HFFc6 (cell line): ENCODE measurements at places on chromosomes 6 and 20. TPM values are rescaled to one million over a fixed set of nuclear protein-coding genes. Genes with fewer than 3 reads are reported as not detected.

DNA sequence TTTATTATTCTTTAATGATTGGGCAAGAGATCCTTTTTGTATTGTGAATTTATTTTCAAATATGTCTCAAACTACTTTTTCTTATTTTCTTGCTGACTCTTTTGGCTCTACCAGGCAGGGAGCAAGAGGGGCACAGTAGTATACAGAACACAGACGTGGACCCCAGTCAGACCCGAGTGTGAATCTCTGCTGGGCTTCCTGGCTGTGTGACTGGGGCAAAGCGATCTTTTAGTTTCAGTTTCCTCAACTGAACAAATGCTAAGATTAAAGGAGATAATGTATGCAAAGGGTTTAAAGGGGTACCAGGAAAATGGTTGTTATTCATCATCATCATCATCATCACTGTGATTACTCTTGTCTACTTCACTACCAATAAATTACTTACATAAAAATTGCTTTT, 317.5 kb downstream of the HIVEP2 start:
- DNase-seq, result no peak

DNA sequence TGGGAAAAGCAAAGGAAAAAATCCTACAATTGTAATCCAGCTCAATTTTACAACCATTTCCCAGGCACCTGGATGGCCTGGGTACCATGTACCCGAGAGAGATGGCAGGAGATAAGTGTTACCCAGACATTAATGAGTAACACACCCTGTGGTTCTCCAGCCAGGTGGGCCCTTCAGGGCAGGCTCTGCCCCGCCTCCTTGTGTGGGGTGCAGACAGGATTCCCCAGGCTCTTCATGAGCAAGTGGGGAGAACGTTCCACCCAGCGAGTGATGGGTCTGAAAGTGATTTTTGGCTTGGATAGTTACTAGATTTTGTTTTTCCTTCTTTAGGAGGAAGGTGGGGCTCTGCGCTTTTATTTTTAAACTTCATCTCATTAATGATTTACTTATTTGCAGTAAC, 243.9 kb downstream of the TAF4 start:
- DNase-seq, result no peak

DNA sequence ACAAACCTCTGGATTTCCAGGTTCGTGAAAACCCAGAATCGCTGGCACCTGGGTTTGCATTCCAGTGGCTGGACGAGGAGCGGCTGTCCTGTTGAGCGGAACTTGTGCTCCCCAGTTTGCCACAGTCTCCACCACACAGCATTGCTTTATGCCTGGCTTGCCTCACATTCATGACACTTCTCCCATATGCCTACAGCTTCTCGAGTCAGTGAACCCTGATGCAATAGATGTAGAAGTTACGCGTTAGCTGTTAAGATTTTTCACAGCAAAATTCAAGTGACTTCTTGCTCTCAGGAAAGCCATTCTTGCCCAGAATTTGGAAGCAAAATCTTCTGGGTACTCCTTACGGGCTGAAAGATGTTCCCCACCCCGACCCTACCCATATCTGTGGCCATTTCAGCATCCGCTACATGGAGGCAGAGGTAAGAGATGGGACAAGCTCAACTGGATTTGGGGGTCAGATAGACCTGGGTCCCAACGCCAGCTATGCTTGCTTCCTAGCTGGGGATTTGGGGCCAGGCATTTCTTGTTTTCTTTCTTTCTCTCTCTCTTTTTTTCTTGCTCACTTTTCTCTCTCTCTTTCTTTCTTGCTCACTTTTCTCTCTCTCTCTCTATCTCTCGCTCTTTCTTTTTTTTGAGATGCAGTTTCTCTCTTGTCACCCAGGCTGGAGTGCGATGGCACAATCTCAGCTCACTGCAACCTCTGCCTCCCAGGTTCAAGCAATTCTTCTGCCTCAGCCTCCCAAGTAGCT, 12.4 kb upstream of the GDAP1L1 start:
- no peak for DNase-seq

GRCh38 chr20:25126204-25127029, 44.5 kb upstream of the VSX1 start:
- no peak for DNase-seq

Gene SSTR4
- total RNA-seq, result not detected in 3 replicates

- no peak for DNase-seq
Measured at GRCh38 chr20:12068121-12068520, 150.4 kb downstream of the BTBD3 start.

Gene RAET1L
- total RNA-seq, result not detected in 3 replicates

- no peak for DNase-seq
Measured at GRCh38 chr20:237489-237888, 10.4 kb downstream of the DEFB129 start.

GRCh38 chr6:141562186-141562811, 570.4 kb upstream of the GJE1 start:
- no peak for DNase-seq

Gene DEFB125
- not detected in 3 replicates for total RNA-seq

DNA sequence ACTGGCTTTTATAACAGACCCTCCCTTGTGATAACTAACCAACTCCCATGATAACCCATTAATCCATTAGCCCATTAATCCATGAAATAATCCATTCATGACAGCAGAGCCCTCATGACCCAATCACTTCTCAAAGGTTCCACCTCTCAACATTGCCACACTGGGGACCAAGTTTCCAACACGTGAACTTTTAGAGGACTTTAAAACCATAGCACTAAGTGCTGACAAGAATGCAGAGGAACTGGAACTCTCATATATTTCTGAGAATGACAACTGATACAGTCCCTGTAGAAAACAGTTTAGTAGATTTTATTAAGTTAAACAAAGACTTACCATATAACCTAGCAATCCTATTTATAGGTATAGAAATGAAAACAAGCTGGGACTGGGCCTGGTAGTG, 11.4 kb upstream of the FAM50B start:
- DNase-seq, result no peak

DNA sequence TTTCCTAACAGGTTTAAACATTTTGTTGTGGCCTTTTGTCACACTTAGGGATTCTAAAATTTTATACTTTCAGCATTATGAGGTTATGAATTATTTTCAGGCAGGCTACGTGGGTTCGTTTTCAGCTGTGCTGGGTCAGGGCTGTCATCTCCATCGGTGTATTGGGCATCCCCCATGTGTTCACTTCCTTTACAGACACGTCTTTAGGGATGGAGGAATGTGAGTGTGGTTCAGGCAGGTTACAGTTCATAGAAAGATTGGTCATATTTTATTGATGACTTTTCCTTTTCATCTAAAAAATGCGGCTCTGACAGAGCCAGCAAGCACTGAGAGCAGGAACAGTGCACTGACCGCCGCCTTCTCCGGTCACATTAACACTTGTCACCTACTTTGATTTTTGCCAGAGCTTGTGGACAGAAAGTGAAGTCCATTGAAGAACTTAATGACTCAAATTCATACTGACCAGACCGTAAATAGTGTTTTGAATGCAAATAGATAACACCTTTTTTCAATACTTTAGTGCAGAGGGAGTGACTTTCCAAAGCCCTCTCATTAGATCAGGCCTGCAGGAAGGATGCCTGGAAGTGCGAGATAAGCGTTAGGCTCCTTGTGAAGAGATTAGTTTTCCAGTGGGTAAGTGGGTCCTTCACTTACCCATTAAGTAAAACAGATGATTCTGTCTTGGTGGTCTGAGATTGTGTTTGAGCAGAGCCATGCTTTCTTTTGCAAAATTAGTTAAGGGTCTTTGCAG, 113.1 kb downstream of the TIAM2 start:
- DNase-seq, result no peak

Gene SLPI
- not detected in 3 replicates for total RNA-seq

Gene ADGRB3
- 0.03 TPM in 1 of 3 replicates, not detected in the others for total RNA-seq

DNA sequence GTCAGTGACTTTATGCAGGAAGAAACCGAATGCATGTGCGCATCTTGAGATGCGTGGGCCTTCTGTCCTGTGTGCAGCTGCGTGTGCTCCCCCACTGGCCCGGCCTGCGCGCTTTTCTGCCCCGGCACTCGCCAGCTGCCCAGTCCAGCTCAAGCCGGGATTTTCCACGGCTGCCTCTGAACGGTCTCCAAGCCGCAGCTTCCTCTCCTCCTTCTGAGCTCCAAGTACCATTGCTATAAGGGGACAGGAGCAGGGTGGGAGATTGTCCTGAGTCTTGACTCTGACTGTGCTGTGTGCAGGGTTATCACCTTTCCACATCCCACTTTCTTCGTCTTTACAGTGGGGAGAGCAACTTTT, 302.8 kb downstream of the THBS2 start:
- DNase-seq, result no peak

Gene VNN1
- total RNA-seq, result 0.11 TPM in 1 of 2 replicates, not detected in the other

DNA sequence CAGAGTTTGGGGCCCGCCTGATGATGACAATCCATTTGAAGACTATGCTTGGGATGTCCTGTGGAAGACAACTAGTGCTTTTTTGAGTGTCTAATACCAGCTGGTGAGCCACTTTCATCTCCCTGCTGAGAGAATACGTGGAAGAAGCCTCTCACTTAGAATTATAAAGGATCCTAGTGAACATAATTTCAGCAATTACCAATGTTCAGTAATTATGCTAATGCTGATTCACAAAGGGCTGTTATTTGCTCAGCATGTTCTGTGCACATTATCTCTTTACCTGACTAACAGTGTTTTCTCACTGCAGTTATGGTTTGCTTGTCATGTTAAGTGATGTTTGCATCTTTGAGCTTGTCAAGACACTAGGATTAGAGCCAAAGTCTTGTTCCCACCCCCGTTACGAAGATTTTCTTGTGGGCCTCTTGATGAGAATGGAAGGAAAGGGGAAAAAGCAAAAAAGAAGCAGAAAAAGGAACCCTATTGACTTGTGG, 282.1 kb upstream of the CHD6 start:
- DNase-seq, result no peak

GRCh38 chr20:13877793-13878192, 93.0 kb downstream of the NDUFAF5 start:
- DNase-seq, result no peak

- peak; percentile 96 for DNase-seq
Measured at GRCh38 chr6:11586536-11586935, 49.0 kb downstream of the TMEM170B start.

- no peak for DNase-seq
Measured at GRCh38 chr6:131775886-131776285, 31.9 kb upstream of the ENPP1 start.

DNA sequence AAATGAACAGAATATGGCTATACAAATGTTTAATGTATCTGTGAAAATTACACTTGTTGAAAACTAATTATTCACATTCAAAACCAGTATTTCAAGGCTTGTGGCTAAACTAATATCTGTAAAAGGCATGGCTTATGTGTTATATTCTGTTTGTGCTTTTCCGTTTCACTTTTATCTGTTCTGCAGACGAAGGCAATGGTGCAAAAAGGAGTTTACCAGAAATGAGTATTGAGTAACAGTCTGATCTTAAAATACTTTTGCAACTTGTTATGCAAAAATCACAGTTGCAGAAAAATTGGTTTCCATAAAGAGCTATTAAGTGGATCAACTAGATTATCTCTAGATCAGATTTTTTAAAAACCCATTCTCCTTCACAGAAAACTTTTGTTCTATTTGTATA, 9.4 kb upstream of the STX11 start:
- no peak for DNase-seq

Gene ZDHHC14
- total RNA-seq, result 5.1 to 7.2 TPM (median 6.6 TPM) in 3 replicates

DNA sequence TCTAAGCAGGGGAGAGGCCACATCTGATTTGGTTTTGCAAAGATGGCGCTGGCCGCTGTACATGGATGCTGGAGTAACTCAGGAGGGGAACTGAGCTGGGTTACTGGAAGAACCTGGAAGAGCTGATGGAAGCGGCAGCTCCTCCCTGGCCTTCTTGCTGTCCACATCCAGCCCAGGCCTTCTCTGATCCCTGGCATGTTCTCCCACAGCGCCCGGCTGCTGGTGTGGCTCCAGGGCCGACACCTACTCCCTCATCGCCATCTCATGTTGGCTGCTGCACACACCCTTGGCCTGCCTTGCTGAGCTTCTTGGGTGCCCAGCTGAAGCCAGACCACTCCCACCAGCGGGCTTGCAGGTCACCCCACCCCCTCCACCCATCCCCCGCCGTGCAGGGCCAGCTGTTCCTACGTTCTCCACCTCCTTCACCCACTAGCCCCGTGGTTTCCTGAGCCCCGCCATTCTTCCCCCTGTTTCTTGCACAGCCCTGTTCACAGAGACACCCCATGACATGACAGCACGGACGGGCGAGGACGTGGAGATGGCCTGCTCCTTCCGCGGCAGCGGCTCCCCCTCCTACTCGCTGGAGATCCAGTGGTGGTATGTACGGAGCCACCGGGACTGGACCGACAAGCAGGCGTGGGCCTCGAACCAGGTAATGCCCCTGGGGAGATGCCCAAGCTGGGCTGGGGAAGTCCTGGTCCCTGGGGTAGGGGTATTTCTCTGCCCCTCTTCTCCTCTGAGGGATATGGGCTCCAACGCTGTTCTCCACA, 28.4 kb downstream of the VSTM2L start:
- no peak for DNase-seq

DNA sequence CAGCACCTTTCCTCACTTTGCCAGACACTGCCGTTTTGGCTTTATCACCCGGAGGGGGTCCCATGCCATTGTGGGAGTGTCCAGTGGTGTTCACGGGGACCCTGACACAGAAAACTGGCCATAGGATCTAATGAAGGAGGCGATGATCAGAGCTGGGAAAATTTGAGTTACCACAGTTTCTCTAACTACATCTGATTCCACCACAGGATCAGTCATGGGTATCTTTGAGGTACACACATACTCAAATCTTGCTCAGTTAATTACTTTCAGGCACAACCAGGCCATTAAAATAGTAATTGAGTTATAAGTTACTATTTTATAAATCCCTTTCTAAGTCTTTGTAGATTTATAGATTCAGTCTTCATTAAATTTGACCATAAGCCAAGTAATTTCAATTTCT, 215.1 kb downstream of the PRL start:
- no peak for DNase-seq

Gene DNPH1
- 49.6 to 52.5 TPM (median 51.4 TPM) in 3 replicates for total RNA-seq

DNA sequence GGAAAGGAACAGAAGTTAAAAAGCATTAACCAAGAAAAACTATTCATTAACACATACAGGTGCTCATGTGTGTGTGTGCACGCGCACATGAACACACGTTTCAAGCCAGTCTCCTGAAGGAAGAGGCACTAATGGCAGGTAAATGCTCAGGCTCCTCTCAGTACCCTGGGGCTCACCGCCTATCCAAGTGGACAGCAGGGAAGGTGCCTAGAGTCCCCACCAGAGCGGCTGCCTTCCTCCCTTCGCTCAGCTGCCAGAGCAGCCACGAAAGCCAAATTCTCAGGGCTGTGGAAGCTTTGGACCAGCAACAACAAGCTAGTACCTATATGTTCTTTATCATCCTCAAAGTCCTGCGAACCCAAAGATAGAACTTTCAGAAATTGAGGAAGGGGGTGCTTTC, 42.6 kb downstream of the PLCG1 start:
- DNase-seq, result no peak

GRCh38 chr20:39108746-39109145, 146.6 kb downstream of the DHX35 start:
- DNase-seq, result peak; percentile 52

Gene RPS18
- total RNA-seq, result 1,895 to 2,740 TPM (median 2,249 TPM) in 3 replicates

- peak; percentile 32 for DNase-seq
Measured at GRCh38 chr20:45937765-45938164, 3.3 kb downstream of the PCIF1 start.

- no peak for DNase-seq
Measured at GRCh38 chr20:52889225-52889624, 82.9 kb upstream of the TSHZ2 start.

Gene PBOV1
- total RNA-seq, result not detected in 3 replicates

GRCh38 chr20:56826705-56827665, 197.9 kb downstream of the TFAP2C start:
- peak; percentile 85 for DNase-seq

GRCh38 chr6:29976253-29976587, 33.9 kb downstream of the HLA-A start:
- DNase-seq, result no peak

GRCh38 chr6:139882977-139883728, 508.7 kb upstream of the CITED2 start:
- DNase-seq, result peak; percentile 28

Gene GATA5
- total RNA-seq, result not detected in 3 replicates

- DNase-seq, result no peak
Measured at GRCh38 chr6:12903246-12903645, 186.7 kb downstream of the PHACTR1 start.
